Aorta (tissue), 5 donors: ENCODE measurements at places on chromosomes 1 and 21. TPM values are rescaled to one million over a fixed set of nuclear protein-coding genes. Genes with fewer than 3 reads are reported as not detected.

DNA sequence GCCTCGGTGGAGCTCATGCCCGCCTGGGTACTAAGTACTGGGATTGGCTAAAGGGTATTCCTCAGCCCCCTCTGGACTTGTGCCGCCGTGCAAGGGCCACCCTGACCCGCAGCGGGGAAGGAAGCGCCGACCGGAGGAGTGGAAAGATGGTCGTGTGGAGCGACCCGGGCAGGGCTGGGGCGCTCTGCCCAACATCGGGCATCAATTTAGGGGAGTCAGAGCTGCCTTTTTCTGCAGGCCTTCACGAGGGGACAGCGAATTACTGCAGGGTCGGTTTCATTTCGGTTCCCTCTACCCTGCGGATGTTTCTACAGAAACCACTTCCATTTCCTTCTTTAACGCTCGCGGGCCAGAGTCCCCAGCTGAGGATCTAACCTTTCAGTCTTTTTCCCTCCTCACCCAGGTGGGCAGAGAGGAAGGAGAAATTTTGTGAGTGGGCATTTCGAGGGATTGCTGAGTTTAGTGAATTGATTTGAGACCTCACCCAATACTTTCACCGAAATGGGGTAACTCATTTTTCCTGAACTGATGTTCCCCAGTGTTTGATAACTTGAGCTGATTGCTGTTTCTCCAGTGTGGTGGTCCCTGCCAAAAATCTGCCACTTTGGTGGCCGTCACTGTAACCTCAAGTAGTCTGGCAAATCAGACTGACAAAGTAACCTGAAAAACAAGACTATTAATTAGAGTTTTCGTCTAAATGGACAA, 1.1 kb downstream of the TOR1AIP1 start:
- DNase-seq = no peak
- peak overlapping the region; percentile 55 for H3K4me3 ChIP-seq
- H3K4me1 ChIP-seq = no peaks in the 10 kb centered on the region
- no peaks in the 10 kb centered on the region for H3K36me3 ChIP-seq
- no peak overlapping the region for H3K27ac ChIP-seq
- no peaks in the 10 kb centered on the region for H3K27me3 ChIP-seq

DNA sequence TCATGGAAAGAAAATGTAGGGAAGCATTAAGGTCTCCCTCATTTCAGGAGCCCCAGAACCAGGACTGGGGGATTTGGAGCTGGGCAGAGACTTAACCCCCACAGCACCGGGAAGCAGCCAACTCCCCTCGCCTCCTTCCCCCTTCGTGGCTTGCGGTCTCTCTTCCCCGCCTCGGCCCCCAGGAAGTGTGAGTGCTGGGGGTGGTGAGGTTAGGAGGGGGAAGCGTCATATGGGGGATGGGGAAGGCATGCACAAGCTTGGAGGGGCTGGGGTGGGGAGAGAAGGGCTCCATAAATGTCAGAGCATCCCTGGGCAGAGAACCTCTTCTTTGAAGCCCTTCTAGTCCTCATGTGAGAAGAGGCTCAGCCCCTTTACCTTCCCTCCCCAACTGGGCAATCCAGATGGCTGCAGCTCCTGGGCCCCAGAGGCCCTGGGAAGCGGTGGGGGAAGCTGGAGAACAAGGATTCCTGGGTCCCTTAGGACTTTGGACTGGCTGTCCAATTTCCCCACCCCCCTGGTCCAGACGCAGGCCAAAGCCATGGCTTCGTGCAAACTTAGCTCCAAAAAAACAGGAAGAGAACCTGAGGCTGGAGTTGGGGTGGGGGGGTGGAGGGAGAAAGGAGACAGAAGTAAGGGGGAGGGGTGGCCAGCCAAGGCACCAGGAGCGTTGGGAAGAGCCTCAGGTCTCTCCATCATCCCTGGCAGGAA, 7.8 kb downstream of the ZBTB7B start:
- no peak overlapping the region for H3K27ac ChIP-seq
- H3K4me3 ChIP-seq = no peak overlapping the region

DNA sequence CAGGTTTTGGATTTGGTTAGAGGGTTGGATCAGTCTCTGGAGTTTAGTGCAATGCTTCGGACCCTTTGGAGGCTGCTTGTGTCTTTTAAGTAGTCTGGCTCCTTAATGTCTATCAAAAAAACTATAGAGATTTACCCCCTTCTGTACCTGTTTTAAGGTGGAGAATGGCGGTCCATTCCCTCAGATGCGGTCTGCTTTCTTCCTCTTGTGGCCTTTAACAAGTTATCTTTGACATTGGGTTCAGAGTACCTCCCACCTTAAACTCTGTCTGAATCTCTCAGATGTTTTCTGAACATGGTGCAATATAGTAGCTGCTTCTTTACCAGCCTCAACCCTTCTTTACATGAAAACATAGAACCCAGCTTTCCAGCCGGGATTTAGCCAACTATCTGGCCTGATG, 2.4 kb downstream of the IPO9 start:
- no peak overlapping the region for H3K4me3 ChIP-seq
- H3K4me1 ChIP-seq = no peaks in the 10 kb centered on the region
- no peaks in the 10 kb centered on the region for H3K27me3 ChIP-seq
- H3K27ac ChIP-seq = no peak overlapping the region
- DNase-seq = no peak

DNA sequence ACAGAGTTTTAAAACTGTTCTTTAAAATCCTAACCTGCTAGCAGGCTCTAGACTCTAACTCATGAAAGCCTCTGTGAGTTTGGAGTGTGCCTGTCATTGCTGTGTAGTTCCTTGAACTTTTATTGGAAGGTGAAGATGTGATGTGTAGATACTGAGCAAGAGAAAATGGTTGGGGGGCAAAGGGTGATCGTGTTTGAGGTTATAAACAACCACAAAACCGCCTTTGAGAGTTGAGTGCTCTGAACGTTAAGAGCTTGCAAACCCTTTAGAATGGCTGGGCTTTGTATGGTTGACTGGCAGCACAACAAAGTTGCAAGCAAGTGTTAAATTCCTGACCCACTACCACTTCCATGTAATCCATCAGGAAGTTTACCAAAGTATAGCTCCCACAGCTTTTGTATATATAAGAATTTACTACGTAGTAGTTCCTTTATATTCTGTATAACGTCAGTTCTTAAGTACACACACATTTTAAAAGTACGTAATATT, 19.6 kb downstream of the BACE2 start:
- H3K27ac ChIP-seq = no peak overlapping the region
- H3K36me3 ChIP-seq = no peaks in the 10 kb centered on the region
- DNase-seq = no peak
- H3K4me1 ChIP-seq = peaks cover 19% of the 10 kb centered on the region
- no peaks in the 10 kb centered on the region for H3K27me3 ChIP-seq

DNA sequence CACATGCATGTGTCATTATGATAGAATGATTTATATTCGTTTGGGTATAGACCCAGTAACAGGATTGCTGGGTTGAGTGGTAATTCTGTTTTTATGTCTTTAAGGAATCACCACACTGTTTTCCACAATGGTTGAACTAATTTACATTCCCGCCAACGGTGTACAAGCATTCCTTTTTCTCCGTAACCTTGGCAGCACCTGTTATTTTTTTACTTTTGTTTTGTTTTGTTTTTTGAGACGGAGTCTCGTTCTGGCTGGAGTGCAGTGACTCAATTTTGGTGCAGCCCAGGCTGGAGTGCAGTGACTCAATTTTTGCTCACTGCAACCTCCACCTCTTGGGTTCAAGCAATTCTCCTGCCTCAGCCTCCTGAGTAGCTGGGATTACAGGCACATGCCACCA, 8.5 kb upstream of the S100B start:
- H3K36me3 ChIP-seq = no peaks in the 10 kb centered on the region
- H3K4me1 ChIP-seq = no peaks in the 10 kb centered on the region
- H3K27ac ChIP-seq = no peak overlapping the region
- DNase-seq = no peak
- no peak overlapping the region for H3K4me3 ChIP-seq

- no peaks in the 10 kb centered on the region for H3K27me3 ChIP-seq
- no peak overlapping the region for H3K4me3 ChIP-seq
- H3K4me1 ChIP-seq = no peaks in the 10 kb centered on the region
- no peak overlapping the region for H3K27ac ChIP-seq
Measured at GRCh38 chr1:36119456-36119855, 5.6 kb downstream of the COL8A2 start.

- no peaks in the 10 kb centered on the region for H3K27me3 ChIP-seq
- H3K36me3 ChIP-seq = no peaks in the 10 kb centered on the region
- no peaks in the 10 kb centered on the region for H3K4me1 ChIP-seq
- H3K27ac ChIP-seq = no peak overlapping the region
- no peak overlapping the region for H3K4me3 ChIP-seq
- peak; percentile 11 for DNase-seq
Measured at GRCh38 chr1:204929487-204930154, 59.0 kb downstream of the NFASC start.

- H3K27me3 ChIP-seq = no peaks in the 10 kb centered on the region
- no peak overlapping the region for H3K4me3 ChIP-seq
- no peak overlapping the region for H3K27ac ChIP-seq
- peak; percentile 6 for DNase-seq
Measured at GRCh38 chr21:45416620-45417019, 11.7 kb downstream of the COL18A1 start.

DNA sequence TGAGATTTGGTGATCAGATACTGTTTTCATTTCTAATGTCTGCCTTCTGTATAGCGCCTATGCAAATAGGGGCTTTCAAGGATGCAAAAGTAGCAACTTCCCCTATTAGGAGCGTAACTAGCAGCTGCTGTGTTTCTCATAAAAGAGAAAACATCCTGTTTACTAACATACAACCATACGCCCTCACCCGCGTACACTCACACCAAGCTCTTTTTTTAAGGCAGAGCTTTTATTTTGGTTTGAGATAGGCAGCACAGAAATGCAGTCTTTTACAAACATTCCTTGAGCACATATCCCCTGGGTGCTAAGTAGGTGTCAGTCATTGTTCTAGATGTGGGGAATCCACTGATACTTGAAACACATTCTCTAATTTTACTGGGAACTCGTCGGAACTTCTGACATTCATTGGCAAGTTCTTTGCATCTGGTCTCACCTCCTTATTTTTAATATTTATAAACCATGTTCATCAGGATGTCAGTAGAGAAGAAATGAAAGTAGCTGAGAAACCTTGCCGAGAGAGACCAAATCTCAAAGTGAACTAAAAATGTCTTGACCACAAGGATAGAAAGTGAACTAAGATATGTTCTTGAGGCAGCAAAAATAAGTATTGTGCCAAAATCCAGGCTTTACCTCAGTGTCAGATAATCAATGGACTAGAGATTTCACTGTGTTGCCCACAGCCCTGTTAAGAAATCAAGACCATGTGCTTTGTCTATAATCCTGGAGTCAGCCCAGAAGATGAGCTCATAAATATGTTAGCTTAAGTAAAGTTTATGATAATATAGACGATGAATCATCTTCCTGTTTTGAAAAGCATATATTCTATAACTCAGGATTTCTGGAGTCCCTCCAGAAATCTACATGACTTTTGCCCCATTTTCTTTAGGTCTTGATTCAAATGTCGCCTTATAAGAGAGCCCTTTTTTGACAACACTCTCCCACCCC, 350.9 kb downstream of the ST6GALNAC3 start:
- H3K36me3 ChIP-seq = no peaks in the 10 kb centered on the region
- no peak for DNase-seq
- H3K27me3 ChIP-seq = no peaks in the 10 kb centered on the region
- peaks cover 13% of the 10 kb centered on the region for H3K4me1 ChIP-seq

- no peak for DNase-seq
- H3K27me3 ChIP-seq = no peaks in the 10 kb centered on the region
- H3K4me3 ChIP-seq = no peak overlapping the region
- no peak overlapping the region for H3K27ac ChIP-seq
- no peaks in the 10 kb centered on the region for H3K36me3 ChIP-seq
- H3K4me1 ChIP-seq = no peaks in the 10 kb centered on the region
Measured at GRCh38 chr1:185971688-185972087, 237.5 kb downstream of the HMCN1 start.

- no peaks in the 10 kb centered on the region for H3K27me3 ChIP-seq
- no peaks in the 10 kb centered on the region for H3K36me3 ChIP-seq
- no peak overlapping the region for H3K4me3 ChIP-seq
- no peak overlapping the region for H3K27ac ChIP-seq
- no peak for DNase-seq
- no peaks in the 10 kb centered on the region for H3K4me1 ChIP-seq
Measured at GRCh38 chr1:23627069-23627735, 64.4 kb upstream of the RPL11 start.

- no peaks in the 10 kb centered on the region for H3K36me3 ChIP-seq
- H3K4me3 ChIP-seq = no peak overlapping the region
- no peak for DNase-seq
- no peaks in the 10 kb centered on the region for H3K4me1 ChIP-seq
Measured at GRCh38 chr1:91166106-91166712, 144.4 kb upstream of the ZNF644 start.

DNA sequence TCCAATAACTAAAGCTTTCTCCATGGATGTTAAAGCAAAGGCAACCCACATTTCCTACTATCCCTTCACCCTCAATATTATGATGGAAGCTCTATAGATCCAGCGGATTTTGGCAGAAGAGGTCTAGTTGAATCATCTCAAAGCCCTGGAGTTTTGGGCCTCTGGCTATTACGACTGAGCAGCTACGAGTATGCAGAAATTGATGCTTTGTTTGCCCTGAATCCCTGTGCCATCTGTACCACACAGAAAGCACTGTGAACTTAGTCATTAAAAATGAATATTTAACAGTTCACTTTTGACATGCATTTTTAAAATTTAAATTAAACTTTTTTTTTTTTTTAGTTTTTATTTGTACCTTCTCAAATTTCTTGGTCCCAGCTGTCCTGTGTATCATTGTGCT, 705.4 kb upstream of the PTBP2 start:
- H3K27ac ChIP-seq = no peak overlapping the region
- no peak overlapping the region for H3K4me3 ChIP-seq
- no peak for DNase-seq
- H3K27me3 ChIP-seq = no peaks in the 10 kb centered on the region
- no peaks in the 10 kb centered on the region for H3K36me3 ChIP-seq

GRCh38 chr1:109722908-109723691, 11.0 kb downstream of the GSTM5 start:
- DNase-seq = no peak
- no peaks in the 10 kb centered on the region for H3K36me3 ChIP-seq
- H3K4me1 ChIP-seq = no peaks in the 10 kb centered on the region
- H3K4me3 ChIP-seq = no peak overlapping the region
- no peaks in the 10 kb centered on the region for H3K27me3 ChIP-seq

DNA sequence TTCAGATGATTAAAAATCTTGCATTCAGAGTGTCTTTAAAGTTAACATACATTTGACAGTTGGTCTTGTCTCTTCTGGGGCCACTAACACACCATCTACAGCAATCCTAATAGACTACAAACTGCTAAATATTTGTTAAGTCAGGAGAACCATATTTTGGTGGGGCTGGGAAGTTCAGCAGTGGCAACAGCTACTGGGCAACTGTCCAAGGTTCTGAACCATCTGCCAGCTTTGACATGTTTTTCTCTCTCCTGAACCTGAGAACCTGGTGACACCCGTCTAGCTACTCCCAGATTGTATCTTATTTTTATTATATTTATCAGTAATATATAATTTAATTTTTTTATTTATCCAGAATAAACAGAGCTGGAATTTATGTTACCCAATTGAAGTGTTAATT, 199.0 kb upstream of the DPYD start:
- H3K4me1 ChIP-seq = no peaks in the 10 kb centered on the region
- no peaks in the 10 kb centered on the region for H3K27me3 ChIP-seq
- DNase-seq = no peak

Gene LEMD1
- total RNA-seq = not detected

Gene TFF2
- total RNA-seq = not detected

Gene PPIH
- total RNA-seq = 14.1 TPM

Gene KCNJ6
- total RNA-seq = 0.16 TPM

Gene OVAAL
- total RNA-seq = not detected
